ENCODE measurements at places on chromosomes 6 and 20.

DNA sequence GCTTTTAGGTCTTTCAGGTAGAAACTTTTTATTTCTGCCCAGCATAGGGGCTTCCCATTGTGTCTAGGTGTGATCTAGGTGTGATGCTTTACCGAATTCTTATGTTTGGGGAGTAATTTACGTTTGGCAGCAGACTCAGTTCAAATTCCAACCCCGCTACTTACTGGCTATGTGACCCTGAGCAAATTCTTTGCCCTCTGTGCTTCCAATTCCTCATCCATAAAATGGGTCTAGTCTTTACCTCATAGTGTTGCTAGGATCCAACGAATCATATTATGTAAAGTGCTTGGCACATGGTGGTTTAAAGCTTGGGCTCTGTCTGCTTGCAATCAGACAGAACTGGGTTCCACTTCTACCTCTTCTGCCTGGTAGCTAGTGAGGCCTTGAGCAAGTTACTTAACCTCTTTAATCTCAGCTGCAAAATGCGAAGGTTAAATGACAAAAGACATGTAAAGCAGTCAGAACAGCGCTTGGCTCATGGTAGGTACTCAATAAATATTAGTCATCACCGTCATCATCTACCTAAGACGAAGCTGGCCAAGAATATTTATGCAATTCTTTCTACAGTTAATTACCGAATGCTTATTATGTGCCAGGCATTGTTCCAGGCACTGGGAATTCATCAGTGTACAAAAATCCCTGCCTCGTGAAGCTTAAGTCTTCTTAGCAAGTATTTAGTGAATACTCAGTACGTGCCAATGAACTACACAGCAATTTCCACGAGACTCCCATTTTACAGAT, 1.0 kb downstream of the NSFL1C start:
- no peak for DNase-seq

DNA sequence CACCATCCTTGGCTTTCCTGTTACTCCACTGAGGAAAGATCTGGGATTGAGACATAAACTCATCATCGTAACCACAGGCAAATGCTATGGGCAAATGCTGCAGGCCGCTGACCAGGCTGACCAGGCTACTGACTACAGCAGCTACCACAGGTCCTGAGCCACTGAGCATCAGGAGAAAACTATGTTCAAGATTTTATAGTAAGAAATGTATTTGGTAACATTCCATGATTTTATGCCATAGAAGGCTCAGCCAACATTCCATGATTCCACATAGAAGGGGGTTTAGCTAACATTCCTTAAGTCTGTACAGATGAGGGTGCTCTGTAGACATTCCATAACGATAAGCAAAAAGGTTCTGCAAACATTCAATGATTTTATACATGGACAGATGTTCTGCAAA, 16.1 kb upstream of the B4GALT5 start:
- DNase-seq, result no peak

DNA sequence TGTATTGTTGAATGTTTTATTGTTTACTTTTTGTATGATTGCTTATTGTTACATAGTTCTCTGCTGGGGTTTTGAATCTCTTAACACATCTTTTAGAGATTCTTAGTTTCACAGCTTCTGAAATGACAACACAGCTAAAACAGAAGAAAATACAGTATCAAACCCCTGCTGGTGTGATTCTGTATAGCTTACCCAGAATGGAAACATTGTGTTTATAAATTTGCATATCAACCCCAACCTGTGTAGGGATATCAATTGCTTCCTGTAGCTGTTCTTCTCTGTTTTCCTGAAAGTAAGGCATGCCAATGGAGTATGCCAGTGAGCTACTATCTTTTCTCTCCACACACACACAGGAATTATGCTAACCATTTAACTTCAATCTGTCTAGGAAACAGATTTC, 64.3 kb upstream of the ID4 start:
- DNase-seq, result no peak

- no peak for DNase-seq
These were observed 5.3 kb downstream of the DCBLD1 start for GRCh38 chr6:117487821-117488220.

- no peak for DNase-seq
These were observed 7.3 kb downstream of the ZKSCAN3 start for GRCh38 chr6:28357036-28357435.

- DNase-seq, result no peak
These were observed 24.5 kb downstream of the YTHDF1 start for GRCh38 chr20:63191400-63191799.
